Iris pigment epithelial cell (primary cell): ENCODE measurements at places on chromosomes 7 and 10.
A peak's percentile ranks its signal among the peaks of the same experiment; 100 is the strongest.

DNA sequence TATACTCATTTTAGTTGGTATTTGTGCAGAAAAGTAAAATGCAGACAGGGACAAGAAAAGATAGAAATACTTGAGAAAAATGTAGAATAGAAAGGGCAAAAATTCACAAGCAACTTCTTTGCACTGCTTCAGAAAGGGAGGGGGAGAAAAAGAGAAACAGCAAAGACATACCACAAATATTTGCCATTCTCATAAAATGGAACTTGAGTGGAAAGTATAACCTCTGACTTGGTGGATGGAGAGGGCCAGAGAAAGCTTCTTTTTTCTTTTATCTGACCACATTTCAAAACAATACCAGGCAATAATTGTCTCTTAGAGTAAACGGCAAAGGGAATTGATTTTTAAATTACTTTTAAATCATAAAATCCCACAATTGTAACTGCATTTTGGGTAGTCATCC, 35.8 kb upstream of the TRUB1 start:
- DNase-seq, result peak; percentile 77

GRCh38 chr7:47588704-47589225, 6.9 kb upstream of the TNS3 start:
- DNase-seq, result no peak

- DNase-seq, result no peak
Measured at GRCh38 chr10:111890046-111890445, 293.5 kb downstream of the GPAM start.

- no peak for DNase-seq
Measured at GRCh38 chr10:73780301-73780700, 1.5 kb upstream of the CHCHD1 start.

GRCh38 chr7:21462081-21462480, 34.2 kb downstream of the SP4 start:
- no peak for DNase-seq

DNA sequence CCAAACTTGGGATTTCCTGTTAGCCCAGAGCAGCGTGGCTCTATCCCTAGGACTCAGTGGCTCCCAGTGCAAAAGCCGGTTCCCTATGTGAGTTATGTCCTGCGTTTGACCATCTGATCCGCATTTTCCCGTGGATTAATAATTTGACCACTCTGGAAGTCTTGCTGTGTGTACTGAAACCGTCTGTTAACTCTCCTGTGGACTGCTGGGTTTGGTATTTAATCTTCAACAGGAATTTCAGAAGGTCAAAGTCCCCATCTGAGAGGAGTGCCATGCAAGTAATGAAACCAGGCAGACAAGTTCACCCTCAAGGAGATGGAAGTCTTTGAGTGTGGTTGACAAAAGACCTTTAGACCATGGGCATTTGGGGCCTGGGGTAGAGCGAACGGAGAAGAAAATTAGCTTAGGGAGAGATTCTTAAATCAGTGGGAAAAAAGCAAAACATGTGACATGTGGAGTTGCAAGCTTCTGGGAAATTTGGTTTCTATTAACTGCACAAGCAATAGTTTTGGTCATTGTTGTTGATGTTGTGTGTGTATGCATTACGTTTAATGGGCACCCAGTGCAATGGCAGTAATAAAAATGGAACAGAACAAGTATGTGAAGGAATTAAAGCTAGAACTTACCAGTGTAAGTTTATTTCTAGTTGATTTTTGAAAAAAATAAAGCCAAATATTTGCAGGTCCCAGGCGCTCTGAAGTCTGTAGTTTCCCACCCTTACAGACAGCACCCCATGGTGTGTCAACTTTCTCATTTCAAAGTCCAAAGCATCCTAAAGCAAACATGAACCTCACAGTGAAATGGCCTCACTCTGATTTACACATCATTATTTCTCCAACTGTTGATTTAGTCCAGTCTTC, 38.2 kb downstream of the LYZL1 start:
- no peak for DNase-seq
